ENCODE measurements at places on chromosomes 3 and 15.

GRCh38 chr3:43162230-43163084 lies 56.6 kb upstream of the POMGNT2 start:
- no peak for DNase-seq

DNA sequence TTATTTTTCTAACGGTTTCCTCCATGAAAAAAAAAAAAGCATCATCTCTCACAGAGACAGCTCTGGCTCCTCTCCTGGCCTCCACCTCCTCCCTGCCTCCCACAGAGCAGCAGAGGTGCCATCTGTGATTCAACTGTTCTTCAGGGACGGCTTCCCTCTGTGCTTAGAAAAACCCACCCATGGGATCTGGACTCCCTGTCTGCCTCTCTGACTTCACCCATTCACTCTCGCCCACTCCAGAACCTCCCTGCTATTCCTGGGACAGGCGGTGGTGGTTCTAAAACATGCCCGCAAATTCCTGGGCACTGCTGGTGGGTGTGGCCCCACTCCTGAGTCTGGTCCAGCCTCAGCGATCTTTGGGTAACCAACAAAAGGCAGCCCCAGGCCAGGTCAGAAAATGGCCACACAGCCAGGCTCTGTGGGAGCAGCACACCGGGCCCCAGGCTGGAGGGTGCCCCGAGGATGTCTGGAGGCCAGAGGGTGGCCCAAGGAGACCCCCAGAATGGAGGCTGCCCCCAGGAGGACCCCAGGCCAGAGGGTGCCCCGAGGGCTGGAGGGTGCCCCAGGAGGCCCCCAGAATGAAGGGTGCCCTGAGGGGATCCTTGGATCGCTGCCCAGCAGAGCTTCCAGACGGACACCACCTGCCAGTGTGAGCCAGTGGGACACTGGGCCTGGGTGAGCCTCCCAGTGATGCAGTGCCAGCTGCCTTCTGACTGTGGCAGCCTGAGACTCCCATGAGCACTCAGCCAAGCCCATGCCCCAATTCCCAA lies 2.6 kb upstream of the CHST13 start:
- DNase-seq, result no peak

- DNase-seq, result no peak
These were observed 37.9 kb downstream of the LIPC start for GRCh38 chr15:58469432-58470353.

- no peak for DNase-seq
These were observed 792.2 kb downstream of the PLOD2 start for GRCh38 chr3:145368748-145369147.

GRCh38 chr15:81105545-81105944 lies 28.5 kb upstream of the CFAP161 start:
- no peak for DNase-seq

- peak; percentile 41 for DNase-seq
These were observed at the start of gene SPSB4 for GRCh38 chr3:141050576-141051442. Gene SPSB4, plus strand, starts transcription at chr3:141051347. Its CDS starts 14,758 bp downstream, at chr3:141066105.

- DNase-seq, result no peak
These were observed 6.4 kb downstream of the SCN5A start for GRCh38 chr3:38643090-38643489.

DNA sequence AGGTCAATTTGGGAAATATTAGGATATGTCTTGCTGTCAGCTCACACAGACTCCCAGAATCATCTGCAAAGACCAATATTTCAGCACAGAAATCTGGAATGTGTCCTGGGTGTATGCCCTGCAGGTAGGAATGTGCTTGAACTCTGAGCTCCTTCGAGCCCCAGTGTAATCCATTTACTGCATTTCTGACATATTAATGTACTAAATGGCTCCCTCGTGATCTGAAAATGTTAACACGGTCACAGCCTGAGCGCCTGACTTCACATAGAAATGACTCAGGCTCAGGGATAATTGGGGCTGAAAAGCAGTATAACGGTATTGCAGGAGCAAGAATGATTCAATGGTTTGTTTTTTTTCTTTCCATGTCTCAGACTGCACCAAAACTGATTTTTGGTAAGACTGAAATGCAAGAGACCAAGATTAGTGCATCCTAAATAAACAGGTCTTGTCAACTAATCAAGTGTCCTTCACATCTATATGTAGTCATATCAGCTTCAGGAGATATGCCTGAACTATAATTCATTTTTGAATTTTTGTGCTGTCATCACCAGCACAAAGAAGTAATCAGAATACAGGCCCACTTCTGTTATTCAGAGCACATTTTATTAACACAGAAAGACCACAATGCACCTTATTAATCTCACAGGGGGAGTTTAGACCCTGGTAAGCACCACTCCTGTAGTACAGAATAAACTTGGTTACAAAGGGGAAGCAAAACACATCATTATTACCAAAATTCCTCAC lies 49.8 kb downstream of the DCLK3 start:
- no peak for DNase-seq

DNA sequence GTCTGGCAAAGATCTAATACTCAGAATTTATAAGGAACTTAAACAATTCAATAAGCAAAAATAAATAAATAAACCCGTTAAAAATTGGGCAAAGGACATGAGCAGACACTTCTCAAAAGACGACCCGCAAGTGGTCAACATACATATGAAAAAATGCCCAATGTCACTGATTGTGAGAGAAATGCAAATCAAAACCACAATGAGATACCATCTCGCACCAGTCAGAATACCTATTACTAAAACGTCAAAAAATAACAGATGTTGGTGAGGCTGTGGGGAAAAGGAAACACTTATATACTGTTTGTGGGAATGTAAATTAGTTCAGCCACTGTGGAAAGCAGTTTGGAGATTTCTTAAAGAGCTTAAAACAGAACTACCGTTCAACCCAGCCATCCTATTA lies 188.0 kb upstream of the MRPL3 start:
- DNase-seq, result no peak

- no peak for DNase-seq
These were observed 14.0 kb downstream of the ZNF619 start for GRCh38 chr3:40490916-40491315.

- no peak for DNase-seq
These were observed 49.7 kb upstream of the LIMD1 start for GRCh38 chr3:45544717-45545296.

DNA sequence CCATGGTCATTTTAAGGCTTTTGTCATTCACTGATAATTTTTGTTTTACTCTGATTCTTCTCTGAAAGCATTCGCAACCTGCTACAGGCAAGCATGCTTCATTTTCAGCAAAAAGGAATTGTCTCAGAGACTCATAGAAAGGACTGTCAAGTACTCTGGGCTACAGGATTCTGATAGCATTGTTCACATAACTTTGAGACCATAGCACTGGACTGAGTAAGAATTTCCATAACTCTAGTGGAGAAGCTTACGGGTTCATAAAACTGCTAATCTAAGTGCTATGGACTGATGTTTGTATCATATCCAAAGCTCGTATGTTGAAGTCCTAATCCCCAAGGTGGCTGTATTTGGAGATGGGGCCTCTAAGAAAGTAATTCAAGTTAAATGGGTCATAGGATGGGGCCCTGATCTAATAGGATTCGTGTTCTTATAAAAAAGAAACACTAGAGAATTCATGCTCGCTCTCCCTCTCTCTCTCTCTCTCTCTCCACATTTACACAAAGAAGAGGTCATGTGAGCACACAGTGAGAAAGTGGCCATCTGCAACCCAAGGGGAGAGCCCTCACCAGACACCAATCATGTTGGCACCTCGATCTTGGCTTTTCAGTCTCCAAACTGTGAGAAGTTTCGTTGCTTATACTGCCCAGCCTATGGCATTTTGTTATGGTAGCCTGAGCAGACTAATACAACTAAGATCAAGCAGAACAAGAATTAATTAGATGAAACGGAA lies 60.4 kb downstream of the CRYGS start:
- no peak for DNase-seq

Data from DMS79 (cell line).